Amniotic stem cell (primary cell): ENCODE measurements at places on chromosomes 16 and 17.

DNA sequence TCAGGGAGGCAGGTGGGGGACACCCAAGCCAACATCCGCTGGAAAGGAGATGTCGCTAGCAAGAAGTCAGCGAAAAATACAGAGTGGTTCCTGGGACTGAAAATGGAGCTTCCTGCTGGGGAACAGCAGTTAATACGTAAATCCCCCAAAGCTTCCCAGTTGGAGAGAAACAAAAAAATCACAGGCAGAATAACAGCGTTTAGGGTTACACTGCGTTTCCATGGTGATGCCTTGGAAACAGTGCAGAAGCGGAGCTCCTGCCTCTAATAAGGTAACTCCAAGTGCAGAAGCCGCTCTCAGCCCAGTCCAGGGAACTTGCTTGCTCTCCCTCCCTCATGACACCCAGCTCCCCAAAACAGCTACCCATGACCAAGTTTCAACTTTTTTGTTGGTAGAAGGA lies 73.4 kb downstream of the PLD6 start:
- no peak for DNase-seq

- DNase-seq = no peak
These were observed 5.9 kb downstream of the PDILT start for GRCh38 chr16:20398603-20399002.

DNA sequence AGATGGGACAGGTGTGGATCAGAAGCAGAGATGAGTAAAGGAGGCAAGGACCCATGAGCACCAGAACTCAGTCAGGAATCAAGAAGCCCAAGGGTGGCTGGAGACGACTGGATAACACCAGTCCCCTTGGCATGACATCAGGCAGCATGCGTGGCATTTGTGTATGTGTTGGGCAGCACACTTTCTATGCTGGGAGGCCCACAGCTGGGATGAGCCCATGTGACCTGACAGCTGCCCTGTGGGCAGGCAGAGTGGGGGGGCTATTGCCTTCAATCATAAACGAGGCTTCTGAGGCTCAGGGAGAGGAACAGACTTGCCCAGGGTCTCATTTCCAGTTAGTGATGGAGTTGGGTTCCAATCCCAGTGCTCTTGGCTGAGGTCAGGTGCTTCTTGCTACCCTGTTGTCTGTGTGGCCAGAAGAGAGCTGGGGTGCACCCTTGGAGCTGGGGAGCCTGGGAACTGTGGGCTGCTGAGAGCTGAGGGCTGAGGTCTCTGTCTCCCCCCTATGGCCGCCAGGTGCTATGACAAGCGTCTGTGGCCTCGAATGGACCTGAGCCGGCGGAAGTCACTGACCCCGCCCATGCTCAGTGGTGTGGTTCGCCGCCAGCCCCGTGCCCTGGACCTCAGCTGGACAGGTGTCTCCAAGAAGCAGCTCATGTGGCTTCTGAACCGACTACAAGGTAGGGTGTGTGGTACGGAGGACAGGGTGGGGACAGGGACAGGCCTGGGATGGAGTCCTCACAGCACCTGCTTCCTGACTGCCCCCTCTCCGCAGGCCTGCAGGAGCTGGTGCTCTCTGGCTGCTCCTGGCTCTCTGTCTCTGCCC lies 7.1 kb upstream of the ORAI3 start:
- peak; percentile 41 for DNase-seq

DNA sequence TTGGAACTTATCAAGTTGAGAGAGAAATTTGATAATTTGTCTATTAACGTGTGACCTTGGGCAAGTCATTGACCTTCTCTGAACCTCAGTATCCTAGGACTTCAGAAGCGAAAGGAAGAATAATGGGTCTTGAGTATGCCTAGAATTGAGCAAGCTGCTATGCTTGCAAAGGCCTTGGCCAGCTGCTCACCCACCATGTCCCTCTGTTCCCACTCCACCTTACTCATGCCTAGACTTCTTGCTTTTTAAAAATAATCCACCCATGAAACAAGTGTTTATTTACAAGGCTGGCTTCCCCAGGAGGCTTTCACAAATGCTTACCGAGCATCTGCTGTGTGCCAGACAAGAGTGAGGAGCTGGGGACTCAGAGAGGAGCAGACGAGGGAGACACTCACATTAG lies 590.6 kb downstream of the MAF start:
- DNase-seq = no peak

DNA sequence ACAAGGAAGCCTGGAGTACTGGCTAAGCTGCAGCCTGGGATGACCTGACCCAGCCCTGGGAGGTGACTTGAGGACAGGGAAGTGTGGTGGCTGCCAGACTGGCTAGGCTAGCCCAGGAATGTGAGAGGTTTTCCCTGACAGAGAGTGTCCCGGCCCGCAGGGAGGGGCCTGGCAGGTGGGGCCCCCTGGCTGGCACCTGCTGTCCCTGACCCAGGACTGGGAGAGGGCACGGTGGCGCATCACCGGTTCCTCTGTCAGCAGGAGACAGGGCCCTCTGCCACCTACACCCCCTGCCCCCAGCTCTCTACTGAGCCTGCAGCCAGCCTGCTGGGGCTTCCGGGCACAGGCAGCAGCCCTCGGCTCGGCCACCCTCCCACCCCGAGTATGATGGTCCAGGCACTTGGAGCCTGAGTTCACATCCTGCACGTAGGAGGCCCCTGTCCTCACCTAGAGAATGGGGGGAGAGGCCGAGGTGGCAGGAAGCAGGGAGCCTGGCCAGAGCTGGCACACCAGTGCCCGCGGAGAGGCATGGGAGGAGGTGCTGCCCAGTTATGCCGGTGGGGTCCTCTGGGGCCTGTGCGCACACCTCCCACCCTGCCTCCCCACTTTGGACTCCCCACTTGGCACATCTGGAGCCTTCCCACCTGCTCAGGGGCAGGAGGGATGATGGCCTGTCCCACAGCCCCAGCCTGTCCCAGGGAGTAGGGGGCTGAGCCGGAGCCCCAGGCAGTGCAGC lies 528 bp downstream of the PRSS27 start:
- DNase-seq = no peak

DNA sequence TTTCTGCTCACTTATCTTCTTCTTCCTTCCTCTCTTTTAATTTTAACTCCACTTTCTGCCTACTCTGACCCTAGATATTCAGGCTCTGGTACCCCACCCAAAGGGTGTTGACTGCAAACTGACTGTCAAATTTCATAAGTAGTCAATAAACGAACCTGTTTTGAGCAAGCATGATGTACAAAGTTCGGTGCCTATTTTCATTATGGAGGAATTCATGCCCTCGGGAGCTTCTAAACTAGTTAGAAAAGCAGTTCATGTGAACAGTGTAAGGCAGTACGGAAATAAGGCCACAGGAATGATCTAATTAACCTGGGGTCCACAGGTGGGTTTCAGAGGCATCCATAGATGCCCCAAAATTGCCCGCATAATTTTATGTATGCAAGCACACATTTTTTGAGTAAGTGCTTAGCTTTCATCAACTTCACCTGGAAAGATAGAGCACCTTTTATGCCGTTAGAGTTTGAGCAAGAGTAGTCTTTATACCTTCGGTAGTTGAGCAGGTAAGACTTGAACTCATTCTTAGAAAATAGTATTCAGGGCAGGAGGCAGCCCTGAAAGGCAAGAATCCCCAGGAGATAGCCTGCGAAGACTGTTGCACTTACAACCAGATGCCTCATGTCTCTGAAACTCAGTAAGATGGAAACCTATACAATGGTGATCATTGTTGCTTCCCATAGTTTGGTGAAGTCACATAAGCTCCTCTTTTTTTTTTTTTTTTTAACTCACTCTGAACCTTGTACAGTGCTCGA lies 36.6 kb upstream of the TBX2 start:
- no peak for DNase-seq

DNA sequence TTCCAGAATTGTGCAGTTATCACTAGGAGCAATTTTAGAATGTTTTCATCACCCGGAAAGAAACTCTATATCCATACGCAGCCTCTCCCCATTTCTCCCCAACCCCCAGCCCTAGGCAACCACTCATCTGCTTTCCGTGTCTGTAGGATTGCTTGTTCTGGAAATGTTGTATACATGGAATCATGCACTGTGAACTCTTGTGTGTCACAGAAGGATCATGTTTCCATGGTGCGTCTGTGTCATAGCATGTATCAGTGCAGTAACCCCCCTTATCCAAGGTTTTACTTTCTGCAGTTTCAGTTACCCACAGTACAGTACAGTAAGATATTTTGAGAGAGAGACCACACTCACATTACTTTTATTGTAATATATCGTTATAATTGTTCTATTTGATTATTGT lies 299.4 kb downstream of the CPPED1 start:
- no peak for DNase-seq

GRCh38 chr16:81664153-81664552 lies 114.9 kb upstream of the PLCG2 start:
- no peak for DNase-seq

GRCh38 chr17:45342306-45342705 lies 25.5 kb upstream of the MAP3K14 start:
- DNase-seq = no peak

GRCh38 chr17:57403236-57403635 lies 146.9 kb downstream of the MSI2 start:
- DNase-seq = no peak

- DNase-seq = no peak
These were observed 185.2 kb downstream of the RBFOX3 start for GRCh38 chr17:79425686-79426085.

- no peak for DNase-seq
These were observed 2.4 kb downstream of the FOXL1 start for GRCh38 chr16:86580791-86581170.

GRCh38 chr17:60406887-60407286 lies 15.0 kb upstream of the USP32 start:
- no peak for DNase-seq

DNA sequence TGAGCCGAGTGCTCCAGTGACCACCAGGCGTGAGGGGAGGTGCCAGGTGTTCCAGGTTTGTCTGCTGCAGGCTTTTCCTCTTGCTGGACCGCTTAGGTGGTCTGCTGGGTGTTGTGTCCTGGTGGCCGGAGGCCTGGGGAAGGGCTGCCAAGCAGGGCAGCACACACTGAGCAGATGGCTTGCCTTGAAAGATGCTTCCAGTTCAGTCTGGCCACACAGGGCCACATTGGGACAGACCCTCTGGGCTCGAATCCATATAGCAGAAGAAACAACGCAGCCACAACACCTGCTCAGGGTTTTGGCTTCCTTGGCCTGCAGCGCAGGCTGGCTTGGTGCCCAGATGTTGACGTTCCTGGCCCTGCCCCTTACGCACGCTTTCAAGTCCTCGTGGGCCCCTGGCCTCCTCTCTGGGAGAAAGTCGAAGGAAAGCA lies 24.8 kb downstream of the GINS2 start:
- no peak for DNase-seq

- no peak for DNase-seq
These were observed 15.5 kb downstream of the MMP15 start for GRCh38 chr16:58040945-58041627.

DNA sequence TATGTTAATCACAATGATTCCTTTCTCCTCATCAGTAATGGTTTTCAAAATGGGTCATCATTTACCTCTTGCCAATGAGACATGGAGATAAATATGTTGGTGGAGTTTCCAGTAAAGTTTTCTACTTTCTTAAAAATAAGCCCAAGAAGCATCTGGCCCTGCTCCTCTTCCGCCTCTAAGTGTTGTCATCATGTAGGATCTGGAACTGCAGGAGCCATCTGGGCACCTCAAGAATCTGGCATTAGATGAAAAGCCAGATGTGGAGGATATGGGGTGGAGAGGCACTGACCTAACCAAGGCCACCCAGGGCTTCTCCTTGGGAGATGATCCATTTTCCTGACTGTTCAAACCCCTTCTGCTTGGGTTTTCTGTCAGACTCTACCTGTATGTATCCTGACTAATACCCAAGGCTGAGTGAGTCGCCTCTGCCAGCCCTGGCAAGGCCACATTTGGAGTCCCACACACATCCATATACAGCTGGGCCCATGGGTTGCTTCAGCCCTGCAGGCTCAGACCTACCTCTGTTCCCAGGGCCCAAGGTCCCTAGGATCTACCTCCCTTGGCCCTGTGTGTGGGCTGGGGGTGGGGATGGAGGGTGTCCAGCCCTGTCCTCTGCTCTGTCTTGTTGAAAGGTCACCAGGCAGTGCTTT lies 24.6 kb downstream of the CCDC182 start:
- no peak for DNase-seq

DNA sequence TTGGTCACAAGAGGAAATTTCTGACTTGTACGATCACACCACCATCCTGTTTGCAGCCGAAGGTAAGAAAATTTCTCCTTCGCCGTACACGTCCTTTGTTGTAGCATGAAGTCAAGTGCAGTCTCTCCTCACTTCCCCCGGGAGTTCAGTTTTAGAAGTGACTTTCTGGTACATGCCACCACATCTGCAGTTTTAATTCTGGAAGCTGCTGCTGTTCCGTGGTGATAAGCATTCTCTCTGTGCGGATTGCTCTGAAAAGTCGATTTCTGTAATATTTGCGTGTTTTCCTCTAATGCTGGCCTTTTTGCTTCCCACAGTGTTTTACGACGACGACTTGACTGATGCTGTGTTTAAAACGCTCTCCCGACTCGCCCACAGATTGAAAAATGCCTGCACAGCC lies 20.6 kb downstream of the METTL22 start:
- no peak for DNase-seq

DNA sequence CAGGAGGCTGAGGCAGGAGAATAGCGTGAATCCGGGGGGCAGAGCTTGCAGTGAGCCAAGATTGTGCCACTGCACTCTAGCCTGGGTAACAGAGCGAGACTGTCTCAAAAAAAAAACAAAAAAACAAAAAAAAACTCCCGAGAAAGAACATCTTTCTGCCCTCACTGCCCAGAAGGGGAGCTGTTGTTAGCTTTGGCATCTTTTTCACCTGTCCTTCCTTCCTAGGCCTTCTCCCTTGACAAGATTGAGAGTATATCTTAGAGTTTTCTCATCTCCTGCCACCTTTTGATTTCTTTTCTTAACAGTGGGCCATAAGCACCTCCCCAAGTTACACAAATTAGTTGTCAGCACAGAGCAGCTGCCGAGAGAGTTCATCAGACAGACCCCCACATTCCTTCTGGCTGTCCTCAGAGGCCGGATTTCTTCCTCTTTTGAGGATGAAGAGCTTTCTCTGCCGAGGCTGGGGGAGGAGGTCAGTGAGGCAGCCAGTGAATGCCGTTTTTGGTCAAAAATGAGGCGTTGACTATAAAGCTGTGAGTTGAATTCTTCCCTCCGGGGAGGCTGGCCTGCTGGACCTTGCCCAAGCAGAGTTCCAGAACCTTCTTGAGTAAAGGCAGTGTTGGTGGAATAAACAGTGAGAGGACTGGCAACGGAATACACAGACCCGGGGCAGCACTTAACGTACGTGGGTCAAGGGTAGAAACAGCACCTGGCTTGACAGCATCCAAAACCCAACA lies 127.0 kb downstream of the ABCC6 start:
- DNase-seq = no peak

DNA sequence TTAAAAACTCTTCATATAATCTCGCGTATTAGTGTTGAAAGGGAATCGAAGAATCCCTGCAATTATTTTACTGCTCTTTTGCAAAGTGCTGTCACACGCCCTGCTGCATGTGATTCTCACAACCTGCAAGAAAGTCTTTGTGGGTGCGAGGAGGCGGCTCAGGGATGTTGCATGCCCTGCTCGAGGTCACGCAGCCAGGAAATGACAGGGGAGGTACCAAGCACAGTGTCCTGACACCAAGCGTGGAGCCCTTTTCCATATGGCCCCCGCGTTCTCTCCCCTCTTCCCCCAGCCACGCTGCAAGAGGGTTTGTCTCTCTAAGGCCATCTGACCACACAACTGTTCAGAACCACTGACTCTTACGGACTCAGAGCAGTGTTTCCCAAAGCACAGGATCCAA lies 37.6 kb downstream of the OR3A1 start:
- no peak for DNase-seq
